ENCODE measurements at places on chromosomes 1 and 21.

DNA sequence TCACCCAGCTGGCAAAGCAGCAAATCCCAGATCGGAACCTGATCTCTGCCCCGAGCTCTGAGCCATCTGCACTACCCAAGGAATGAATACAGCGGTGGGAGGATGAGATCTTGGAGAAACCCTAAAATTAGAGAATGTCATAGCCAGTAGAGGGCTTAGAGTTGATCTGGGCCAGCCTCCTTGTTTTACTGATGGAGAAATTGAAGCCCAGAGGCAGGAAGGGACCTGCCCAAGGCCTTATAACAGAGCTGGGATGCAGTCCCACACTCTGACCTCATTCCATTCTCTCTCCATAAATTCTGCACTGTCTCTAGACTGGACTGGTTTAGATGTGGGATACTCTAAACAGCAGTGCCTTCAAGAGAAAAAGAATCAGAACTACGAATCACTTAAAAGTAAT, 4.8 kb upstream of the SFN start:
- no peak for DNase-seq

DNA sequence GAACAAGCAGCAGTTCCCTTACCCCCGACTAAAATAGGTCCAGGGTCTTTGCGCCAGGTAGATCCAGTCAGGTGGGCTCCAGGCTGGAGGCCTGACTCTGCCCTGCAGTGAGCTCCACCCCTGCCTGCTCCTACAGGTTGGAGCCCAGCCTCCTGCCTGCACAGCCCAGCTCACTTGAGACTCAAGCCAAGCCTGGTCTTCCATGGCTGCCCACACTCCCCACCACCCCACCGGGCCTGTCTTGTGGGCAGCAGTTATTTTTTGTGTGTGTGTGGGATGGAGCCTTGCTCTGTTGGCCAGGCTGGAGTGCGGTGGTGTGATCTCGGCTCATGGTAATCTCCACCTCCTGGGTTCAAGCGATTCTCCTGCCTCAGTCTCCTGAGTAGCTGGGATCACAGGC, 28.5 kb downstream of the RAP1GAP start:
- no peak for DNase-seq

- no peak for DNase-seq
Observed at GRCh38 chr1:235423214-235423652, 56.0 kb downstream of the TBCE start.

GRCh38 chr21:40947713-40948112, 100.8 kb upstream of the DSCAM start:
- DNase-seq: no peak

- DNase-seq: no peak
Observed at GRCh38 chr1:162175379-162176081, 106.0 kb downstream of the NOS1AP start.
